ENCODE measurements at places on chromosomes 12 and 14.

DNA sequence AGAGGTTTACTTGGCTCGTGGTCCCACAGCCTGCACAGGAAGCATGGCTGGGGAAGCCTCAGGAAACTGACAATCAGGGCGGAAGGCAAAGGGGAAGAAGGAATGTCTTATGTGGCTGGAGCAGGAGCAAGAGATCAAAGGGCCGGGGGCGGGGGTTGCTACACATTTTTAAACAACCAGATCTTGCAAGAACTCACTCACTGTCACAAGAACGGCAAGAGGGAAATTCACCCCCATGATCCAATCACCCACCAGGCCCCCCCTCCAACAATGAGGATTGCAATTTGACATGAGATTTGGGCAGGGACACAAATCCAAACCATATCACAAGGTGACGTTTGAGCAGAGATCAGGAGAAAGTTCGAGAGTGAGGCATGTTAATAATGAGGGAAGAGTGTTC lies 163.7 kb upstream of the RPH3A start:
- DNase-seq, result no peak

DNA sequence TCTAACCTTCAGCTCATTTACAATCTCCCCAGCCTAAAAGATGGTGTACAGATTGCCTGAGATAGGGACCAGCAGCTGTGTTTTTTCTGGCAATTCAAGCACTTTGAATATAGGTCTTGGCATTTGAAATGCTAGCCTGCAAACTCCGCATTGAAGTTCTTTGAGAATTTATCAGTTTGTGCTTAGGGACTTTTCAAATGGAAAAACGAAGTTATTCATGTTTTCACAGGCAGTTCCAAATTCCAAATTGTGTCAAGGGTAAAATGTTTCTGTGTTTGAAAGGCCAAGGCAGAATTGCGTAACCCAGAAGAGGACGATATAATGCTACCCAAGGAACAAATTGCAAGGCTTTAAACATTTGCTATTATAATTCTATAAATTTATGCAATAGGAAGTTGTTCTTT lies 168.9 kb upstream of the RASSF8 start:
- no peak for DNase-seq

- DNase-seq, result no peak
Observed at GRCh38 chr14:78664841-78665240, 494.7 kb downstream of the NRXN3 start.

DNA sequence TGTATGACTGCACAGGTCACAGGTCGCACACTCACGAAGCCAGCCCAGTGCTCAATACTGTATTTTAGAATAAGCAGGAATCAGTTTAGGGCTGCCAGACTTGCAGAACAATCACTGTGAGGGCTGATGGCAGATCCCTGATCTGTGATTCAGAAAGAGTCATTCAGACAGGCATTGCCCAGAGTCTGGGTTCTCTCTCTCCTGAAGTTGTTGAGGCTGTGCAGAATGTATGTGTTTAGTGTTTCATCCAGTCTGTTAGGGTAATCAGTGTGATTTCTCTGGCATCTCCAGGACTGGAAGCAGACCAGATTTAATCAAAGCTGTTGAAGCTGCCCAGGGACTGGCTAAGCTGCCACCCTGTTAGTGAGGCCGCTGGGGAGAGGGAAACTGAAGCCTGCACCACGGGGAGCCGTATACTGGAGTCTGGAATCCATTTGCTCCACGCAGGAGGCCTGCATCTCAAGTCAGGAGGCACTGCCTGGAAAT lies 69.3 kb downstream of the ETV6 start:
- no peak for DNase-seq

- no peak for DNase-seq
Observed at GRCh38 chr14:57290751-57291150, 22.0 kb downstream of the AP5M1 start.
